Activated CD4-positive, alpha-beta T cell treated with anti-CD3 and anti-CD28 coated beads, Interleukin-2, Interleukin-4, amounts not matched to agents 100 ng/mL and 50 ng/mL, durations not matched to agents 16 hours and 8 hours (primary cell): ENCODE measurements at places on chromosomes 7 and 10.

GRCh38 chr7:105982388-105982787, 19.3 kb downstream of the CDHR3 start:
- no peak for DNase-seq

DNA sequence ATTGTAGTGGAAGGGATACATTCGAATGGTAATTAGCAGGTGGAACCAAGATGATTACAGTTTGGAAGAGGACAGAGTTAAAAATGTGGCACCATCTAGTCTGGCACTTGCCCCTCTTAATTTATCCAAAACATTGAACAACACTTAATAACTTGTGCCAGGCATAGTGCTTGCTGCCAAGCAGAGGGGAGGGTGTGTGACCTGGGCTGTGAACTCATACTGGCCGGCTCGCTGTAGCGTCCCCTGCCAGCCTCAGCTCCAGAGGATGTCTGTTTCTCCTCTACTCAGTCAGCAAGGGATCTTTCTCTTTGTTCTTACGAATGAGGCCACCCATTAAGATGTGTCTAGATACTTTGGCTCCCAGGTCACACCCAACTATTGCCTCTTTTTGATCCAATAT, 179.4 kb upstream of the INHBA start:
- no peak for DNase-seq

DNA sequence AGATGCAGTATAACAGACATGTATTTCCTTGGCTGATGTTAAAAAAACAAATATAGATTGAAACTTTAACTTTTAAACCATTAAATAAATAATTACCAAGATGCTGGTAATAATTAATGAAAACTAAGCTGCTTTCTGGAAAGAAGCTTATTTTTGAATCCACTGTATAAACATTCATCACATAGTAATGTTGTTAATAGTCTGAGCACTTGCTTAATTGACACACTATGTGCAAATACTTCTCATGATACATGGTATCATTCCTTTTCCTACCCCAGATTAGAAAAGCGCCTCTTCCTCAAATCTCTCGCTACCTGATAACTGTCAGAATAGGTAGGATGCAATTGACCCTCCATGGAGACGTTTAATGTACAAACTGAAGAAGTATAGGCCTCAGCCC, 15.0 kb upstream of the COL28A1 start:
- DNase-seq, result no peak

GRCh38 chr10:18469125-18469524, 182.3 kb downstream of the NSUN6 start:
- no peak for DNase-seq

- no peak for DNase-seq
These were observed 100.3 kb downstream of the MCU start for GRCh38 chr10:72792288-72792687.

GRCh38 chr7:54944179-54944578, 74.6 kb upstream of the EGFR start:
- no peak for DNase-seq

DNA sequence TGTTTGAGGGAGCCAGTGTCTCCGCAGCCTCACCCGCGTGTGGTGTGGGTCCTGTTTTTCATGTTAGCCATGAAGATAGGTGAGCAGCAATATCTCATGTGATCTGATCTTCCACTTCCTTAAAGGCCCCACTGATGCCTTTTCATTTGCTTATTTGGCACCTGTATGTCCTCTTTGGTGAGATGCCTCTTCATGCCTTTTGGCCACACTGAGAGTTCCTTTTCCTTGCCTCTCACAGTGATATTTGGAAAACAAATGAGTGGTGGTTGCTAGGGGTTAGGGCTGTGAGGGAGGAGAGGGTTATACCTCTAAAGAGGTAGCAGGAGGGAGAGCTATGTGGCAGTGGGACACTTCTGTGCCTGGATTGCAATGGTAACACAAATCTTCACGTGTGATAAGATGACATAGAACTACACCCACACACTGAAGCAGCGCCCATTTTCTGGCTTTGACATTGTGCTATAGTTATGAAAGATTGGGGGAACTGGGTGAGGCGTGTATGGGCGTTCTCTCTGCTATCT, 90.4 kb upstream of the TNS3 start:
- DNase-seq, result no peak

DNA sequence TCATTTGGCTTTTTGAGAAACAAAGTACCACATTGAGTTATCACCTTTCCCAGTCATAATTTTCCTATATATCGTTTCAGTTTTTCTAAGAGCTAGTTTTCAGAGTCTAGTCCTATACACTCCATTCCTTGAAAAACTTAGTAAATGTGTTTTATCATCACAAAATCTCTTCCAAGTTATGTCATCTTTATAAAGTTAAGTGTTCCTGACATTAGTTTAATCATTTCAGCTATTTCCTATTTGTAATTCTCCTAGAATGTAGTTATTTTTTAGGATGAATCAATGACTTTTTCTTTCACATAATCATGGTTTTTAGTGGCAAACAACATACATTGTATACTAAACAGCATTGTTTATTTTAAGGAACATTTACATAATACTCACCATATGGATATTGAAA, 191.7 kb upstream of the BET1 start:
- no peak for DNase-seq

DNA sequence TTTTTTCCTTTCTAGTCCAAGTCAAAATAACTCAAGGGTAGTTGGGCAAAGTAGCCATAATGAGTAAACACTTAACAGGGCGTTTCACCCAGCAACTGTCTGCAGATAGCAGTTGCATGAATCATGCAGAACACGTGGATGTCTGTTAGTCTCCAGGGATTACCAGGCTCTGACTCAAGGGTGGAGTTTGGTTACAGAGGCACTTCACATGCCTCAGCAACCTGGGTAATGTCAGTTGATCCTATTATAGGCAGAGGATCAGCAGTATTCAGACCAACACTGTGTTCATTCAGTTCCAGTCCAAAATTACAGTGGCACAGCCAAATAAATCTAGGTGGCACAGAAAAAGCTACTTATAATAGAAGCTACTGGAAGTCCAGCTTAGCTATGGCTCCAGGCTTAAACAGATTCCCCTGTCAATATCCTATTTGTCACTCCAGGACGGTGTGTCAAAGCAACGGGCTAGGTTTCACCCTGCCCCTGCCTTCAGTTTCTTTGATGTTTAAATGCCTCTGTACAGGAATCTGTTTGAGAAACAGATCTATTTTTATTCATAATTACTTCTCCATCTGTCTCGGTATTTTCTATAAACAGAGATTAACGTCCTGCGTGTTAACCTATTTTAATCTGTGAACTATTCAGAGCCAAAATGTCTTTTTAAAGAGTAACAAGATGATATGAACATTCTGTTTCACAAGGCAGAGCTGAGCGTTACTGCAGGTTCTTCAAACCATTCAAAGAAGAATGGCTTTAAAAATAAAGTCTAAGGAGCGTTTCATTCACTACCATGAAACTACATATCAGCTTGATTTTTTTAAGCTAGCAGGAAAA, 162.6 kb upstream of the AKR1E2 start:
- peak; percentile 42 for DNase-seq

GRCh38 chr10:124225467-124226270, 132.3 kb upstream of the CHST15 start:
- DNase-seq, result no peak

DNA sequence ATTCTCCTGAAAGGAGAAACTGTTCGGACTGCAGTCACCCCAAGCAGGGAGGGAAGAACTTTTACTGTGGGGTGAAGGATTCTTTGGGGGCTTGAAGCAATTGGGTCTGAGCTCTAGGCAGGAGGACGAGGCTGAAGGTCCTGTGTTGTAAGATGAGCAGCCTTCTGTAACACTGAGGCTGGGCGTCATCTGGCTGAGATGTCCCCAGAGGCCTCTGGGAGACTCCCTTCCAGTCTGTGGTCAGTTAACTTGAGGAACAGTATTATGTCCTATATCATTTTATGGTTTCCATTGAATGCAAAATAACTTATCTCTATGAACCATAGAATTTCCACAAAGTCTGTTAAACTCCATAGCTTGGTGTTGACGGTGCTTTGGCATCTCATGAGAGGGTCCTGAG, 26.3 kb downstream of the FIGNL1 start:
- no peak for DNase-seq

DNA sequence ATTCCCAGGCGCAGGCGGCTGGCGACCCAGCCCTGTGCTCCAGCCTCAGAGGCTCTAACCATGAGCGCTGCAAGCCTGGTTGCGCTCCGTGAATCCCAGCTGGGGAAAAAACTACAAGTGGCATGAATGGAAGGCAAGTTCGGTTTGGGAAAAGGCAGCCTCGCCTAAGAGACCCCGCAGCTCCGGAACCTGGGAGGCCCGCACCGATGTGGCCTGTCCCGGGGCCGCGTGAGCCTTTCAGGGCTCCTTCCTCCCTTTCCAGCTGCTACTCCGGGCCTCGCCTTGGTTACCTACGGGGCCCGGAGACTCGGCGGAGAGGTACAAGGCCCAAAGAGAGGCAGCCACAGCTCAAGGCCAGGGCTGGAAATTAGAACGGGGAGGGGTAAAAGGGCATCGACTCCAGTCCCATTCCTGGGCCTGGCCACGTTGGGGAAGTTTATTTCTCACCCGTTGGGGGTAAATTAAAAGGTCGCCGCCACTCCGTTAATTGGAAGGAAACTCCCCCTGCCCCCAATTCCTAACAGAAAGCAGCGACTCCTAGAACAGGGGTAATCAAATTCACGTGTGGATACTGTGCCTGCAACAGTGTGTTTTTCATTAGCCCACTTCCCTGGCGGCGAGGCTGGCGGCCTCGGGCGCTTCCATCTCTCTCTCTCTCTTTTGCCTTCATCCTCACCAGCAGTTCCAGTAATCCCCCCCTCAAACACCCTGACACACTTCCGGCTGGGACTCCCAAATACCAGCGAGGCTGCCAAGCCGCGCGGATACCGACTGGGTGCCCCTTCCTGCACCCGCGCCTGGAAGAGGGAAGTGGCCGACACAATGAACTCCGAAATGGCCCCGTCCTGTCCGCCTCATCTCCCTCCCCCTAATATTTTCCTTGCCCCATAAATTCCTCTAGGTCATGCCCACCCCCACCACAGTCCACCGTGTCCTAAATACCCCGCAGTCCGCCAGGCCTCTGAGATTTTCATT, 1.5 kb upstream of the HOXA9 start:
- DNase-seq, result no peak

GRCh38 chr10:85080934-85081333, 752.5 kb downstream of the CCSER2 start:
- no peak for DNase-seq

DNA sequence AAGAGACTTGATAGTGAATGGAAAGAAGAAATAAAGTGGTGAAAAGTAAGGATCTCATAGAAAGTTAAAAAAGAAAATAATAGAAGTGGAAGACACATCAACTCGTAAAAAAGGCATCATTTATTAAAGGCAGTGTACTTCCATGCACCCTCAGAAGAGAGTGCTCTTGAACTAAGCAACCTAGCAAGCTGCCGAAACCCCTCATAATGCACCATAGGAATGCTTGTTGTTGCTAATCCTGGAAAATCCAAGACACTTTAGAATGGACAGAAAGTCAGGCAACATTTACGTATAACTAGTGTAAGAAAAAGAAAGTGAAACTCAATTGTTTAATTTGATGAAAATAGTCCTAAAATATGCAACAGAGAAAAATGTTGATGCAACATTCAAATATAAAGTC, 12.8 kb downstream of the TFPI2 start:
- no peak for DNase-seq

DNA sequence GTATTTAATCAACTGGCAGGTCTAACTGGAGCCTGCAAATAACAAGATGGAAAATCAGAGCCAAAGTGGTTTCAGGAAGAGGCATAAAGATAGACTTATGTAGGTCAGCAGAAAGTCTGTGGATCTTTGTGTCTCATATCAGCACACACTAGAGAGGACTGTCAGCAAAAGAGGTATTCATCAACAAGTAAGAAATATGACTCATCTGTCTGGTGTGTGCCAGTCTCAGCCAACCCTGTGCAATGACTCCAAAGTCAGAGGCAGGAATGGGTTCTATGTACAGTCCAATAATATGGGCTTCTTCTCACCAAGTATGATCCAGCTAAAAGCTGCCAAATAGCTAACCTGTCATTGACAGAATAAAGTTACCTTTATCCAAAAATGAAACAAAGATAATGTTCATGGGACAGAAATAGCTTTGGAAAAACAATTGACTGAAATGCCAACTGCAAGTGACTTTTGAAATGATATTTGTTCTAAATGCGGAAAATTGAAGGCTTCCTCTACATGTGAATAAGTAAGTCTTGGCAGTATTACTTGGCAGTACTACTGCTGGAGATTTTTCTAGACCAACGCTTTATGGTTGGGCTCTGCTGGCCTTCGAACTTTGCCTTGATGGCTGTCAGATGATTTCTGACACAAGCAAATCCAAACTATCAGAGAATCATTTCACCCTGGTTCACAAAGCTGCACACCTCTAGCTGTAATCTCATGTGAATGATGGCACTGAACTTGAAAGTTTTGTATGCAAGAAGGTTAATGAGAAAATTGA, 272.3 kb upstream of the SEMA3C start:
- DNase-seq, result no peak

DNA sequence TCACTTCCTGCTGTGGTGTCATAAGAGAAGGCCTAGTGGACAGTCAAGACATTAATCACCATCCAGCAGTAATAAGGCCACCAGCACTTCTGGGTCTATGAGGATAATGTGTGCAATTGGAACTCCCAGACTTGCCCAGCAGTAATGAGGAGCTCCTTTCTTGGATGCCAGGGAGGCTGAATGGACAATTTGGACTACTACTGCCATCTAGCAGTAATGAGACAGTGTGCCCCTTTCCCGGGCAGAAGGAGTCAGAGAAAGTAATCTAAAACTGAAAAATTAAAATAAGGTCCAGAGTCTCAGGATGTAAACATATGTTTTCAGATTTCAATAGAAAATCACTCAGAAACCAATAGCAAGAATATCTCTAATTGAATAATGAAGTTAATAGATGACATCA, 400.4 kb downstream of the CDC14C start:
- no peak for DNase-seq

DNA sequence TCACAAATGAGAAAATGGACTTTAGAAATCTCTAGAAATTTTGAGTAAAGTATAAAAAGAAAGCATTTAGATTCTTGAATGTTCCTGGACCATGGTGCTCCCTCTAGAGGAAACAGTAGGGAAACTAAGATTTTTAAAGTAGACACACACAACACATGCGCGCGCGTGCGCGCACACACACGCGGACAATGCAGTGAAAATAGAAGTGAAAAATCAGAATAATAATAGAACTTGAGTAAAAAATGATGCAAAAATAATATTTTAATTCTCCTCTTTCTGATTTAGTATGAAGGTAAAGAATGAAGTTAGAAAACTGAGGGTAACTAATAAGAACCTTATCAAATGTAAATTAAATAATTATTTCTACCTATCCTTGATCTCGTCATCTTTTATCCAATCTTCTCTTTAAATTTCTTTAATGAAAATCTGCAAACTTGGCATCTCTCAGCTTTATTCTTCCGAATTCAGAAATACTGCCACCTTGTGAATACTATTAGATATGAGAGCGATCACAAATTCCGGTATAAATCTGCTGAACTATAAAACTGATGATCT, 117.0 kb upstream of the AMPH start:
- DNase-seq, result no peak

- DNase-seq, result peak; percentile 96
These were observed 48.6 kb downstream of the NCAPG2 start for GRCh38 chr7:158655931-158656441.

DNA sequence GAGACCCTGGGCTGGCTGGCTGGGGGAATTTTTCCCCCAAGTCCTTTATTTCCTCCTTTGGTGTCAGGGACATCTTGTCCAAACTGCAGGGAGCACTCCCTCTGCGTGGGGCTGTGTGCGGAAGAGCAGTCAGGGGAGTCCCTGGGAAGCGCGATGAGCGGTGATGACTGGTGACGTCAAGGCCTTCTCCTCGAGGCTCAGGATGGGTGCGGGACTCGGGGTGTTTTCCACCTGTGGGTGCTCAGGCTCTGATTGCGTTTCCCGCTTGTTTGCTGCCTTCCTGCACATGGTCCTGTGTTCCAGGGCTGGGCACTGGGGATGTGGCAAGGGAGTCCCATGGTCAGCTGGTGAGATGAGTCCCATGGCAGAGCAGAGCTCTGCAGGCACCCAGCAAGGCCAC, 101.2 kb downstream of the DOCK1 start:
- no peak for DNase-seq
